ENCODE measurements at places on chromosomes 1 and 21.

DNA sequence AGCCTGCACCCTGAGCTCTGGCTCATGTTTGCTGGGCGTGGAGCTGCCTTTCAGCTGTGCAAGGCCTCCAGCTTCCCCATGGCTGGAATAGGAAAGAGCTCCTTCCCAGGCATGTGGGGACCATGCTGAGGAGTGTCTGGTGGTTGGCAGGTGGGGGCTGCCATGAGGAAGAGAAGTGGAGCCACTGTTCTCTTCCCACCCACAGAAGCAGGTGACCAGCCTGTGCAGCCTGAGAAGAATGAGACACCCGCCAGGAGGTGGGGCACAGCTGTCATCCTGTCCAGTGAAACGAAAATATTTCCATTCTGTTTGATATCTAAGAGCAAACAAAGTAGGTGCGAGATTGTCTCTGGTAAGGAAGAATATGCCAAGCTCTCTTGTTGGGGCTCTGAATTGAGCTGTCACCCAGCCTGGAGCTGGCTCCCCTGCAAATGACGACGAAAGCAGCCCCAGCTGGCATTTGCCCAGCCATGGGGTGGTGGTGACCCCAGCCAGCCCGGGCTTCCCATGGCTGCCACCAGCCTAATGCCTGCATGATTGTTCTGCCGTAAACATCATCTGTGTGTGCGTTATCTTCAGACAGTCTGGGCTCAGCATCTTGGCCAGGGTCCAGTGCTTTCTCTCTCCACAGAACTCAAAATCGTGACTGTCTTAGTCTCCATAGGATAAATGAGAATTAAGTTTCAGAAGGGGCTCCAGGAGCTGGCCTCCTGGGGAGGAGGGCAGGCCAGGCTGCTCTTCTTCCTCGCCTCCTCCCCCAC, 429.8 kb upstream of the VAMP3 start:
- no peak for DNase-seq

DNA sequence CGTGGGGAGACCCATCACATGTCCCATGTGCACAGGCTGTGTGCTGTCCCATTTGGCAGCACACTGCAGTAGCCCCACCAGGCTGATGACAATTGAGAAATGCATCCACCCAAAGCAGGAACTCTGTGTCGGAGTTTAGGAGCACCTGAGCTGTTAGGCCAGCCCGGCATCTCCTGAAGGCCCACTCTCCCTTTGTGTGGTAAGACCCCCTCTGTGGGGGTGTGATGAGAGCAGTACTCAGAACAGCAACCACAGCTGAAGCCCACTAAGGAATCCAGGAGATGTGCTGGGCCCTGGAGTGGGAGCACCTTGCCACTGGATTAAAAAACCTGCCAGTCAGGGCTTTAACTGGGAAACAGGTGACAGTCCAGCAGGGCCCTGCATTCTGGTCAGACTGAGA, 37.2 kb downstream of the FCRL5 start:
- DNase-seq: no peak

GRCh38 chr1:178452013-178452412, 44.8 kb downstream of the CLEC20A start:
- DNase-seq: no peak

- DNase-seq: no peak
Observed at GRCh38 chr1:30183006-30183405, 540.4 kb downstream of the MATN1 start.

GRCh38 chr1:82788660-82789059, 987.9 kb downstream of the ADGRL2 start:
- no peak for DNase-seq

All from SK-MEL-5 (cell line).